CD14-positive monocyte (primary cell): ENCODE measurements at places on chromosomes 11 and 22. TPM values are rescaled to one million over a fixed set of nuclear protein-coding genes. Genes with fewer than 3 reads are reported as not detected.

DNA sequence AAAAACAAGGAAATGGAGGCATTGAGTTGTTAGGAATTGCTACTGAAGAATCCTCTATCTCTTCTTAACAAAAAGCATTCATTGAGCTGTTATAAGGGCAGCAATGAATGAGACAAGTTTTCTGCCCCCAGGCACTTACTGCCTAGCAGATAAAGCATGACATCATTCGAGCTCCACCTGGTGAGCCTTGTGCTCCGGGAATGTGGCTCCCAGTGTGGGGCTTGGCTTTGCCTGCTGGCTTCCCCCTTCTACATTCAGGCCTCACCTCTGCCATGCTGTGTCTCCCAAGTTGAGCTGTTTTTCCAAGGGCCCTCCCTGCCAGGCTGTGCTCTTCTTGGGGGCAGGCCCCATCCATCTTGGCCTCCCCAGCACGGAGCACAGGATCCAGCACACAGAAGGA is 56.9 kb upstream of the EIF3D start:
- no peak for DNase-seq

DNA sequence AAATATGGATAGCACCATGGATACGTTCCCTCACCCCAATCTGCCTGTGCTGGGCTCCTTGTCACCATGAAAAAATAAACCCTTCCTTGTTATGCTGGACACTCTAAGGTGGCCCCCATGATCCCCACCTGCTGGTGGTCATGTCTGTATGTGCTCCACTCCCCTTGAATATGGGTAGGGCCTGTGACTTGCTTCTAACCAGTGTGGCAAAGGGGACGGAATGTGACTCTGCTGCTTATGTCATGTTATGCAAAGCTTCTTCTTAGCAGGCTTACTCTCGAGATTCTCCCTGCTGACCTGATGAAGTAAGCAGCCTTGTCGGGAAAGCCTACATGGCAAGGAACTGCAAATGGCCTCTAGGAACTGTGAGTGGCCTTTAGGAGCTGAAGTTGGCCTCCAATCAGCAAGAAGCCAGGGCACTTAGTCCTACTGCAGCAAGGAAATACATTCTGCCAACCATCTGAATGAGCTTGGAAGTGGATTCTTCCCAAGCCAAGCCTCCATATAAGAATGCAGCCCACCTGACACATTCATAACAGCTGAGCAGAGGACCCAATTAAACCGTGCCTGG is 159.9 kb downstream of the CCDC34 start:
- no peak for DNase-seq

GRCh38 chr11:926341-926916 is 759 bp downstream of the AP2A2 start:
- no peak for DNase-seq

- no peak for DNase-seq
Measured at GRCh38 chr22:38006906-38007305, 22.6 kb upstream of the SOX10 start.

BIK gene
- polyA plus RNA-seq: 3.1 TPM

PRR5L gene
- 7.4 TPM for polyA plus RNA-seq

DNA sequence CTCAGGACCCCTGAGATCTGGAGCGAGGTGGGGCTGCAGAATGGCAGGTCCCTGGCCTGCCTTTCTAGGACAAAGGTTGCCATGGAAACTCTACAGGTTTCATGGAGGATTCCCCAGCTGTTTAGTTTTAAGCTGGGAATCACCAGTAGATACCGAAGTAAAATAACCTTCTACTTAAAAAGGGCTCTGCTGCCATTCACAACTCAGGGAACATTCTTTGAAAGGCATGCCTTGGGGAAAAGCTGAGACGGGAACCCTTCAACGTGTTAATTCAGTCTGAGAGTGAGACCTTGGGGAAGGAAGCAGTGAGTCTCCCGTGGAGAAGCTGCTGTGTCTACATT is 493.3 kb downstream of the BRD1 start:
- no peak for DNase-seq
